Femur (tissue), 1 donor: ENCODE measurements at places on chromosomes 1 and 21.
A peak's percentile ranks its signal among the peaks of the same experiment; 100 is the strongest.

- no peak for DNase-seq
Measured at GRCh38 chr1:9115351-9116205, 13.3 kb downstream of the GPR157 start.

DNA sequence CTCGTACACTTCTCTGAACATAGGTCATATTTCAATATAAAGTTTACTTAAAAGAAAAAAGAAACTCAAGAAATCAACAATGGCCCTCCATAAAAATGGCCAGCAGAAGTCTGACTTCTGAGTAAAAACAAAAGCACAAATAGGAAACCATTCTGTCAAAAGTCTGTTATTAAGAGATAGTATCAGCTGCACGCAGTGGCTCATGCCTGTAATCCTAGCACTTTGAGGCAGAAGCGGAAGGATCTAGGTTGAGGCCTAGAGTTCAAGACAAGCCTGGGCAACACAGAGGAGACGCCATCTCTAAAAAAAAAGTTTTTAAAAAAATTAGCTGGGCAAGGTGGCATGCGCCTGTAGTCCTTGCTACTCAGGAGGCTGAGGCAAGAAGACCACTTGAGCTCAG, 67.3 kb downstream of the PUM1 start:
- DNase-seq, result no peak

GRCh38 chr1:244833734-244834542, 1.5 kb upstream of the COX20 start:
- peak; percentile 77 for DNase-seq

DNA sequence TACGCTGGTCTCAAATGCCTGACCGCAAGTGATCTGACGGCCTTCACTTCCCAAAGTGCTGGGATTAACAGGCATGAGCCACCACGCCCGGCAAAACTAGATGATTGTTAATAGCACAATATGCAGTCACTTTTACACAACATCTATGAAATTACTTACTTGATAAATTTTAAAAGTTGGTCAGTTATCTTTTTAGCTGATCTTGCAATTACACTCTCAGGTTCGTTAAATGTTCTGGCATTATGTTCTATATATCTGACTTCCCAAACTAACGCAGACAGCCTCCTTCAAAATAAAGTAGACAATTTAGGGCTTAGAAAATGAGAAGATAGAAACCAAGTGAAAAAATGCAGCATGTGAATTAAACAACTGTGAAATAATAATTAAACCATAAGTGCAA, 31.8 kb upstream of the PSMG1 start:
- no peak for DNase-seq

DNA sequence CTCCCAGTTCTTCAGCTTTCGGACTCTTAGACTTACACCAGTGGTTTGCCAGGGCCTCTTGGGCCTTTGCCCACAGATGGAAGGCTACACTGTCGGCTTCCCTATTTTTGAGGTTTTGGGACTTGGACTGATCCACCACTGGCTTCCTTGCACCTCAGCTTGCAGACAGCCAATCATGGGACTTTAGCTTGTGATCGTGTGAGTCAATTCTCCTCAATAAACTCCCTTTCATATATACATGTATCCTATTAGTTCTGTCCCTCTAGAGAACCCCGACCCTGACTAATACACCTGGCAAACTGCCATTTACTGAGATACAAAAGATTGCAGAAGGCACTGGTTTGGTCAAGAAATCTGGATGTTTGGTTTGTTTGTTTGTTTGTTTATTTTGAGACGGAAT, 6.4 kb upstream of the RAB4A start:
- DNase-seq, result no peak

GRCh38 chr1:106975944-106976343, 80.5 kb upstream of the PRMT6 start:
- no peak for DNase-seq
